ENCODE measurements at places on chromosomes 1 and 21.
A peak's percentile ranks its signal among the peaks of the same experiment; 100 is the strongest.

DNA sequence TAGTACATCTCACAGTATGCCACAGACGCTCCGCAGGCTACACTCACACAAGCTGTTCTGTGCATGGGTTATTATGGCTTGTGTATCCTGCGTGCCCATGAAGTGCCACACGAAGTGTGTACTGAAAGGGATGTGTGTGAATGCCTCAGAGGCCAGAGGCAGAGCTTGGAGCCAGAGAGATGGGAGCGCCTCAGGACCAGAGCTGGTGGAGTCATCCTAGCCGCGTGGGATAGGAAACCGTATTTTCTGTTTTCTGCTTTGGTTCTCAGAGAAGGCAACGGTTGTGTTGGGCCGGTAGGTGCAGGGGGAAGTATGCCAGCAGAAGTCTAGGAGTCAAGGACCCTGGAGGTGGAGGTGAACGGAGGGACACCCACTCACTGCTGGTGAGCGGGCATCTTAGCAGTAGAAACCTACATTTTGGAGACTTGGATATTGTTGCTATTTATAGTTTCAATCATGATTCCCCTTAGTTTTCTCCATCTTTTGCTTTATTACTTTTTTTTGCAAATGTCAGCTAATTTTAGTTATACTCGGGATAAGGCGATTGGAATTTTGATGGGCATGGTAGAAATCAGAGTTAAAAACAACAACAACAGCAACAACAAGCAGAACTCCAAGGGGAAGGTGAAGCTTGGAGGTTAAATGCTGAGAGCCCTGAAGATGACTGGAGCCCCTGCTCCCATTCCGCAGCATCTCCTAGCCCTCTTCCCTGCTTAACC, 188.2 kb downstream of the DYRK1A start:
- DNase-seq: no peak

DNA sequence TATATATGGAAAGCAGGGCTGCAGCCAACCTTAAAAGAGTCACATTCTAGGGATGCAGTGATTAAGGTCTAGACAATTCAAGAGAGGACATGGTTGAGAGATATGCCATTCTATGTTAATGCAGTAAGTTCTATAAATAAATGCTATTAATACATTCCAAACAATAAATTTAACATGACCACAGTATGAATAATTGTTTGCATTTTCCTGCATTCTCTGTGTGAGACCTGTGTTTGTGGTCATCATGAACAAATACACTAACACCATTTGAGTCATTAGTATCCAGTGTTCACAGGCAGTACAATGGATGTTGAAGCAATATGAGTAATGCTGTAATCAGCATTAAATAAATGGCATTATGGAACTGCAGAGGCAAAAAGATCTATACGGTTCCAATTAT, 5.5 kb upstream of the ZRANB2 start:
- no peak for DNase-seq

DNA sequence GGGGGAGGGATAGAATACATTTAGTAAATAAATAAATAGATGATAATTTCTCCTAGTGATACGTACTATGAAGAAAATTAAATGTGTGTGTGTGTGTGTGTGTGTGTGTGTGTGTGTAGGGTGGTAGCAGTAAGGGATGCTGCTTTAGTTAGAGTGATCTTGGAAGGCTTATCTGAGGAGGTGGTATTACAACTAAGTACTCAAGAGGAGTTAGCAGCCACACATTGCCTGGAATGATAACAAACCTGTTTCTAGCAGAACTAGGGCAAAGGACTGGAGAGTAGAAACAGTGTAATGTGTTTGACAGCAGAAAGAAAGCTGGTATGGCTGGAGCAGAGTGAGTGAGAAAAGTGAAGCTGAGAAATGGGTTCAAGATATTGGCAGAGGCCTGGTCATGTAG, 58.3 kb upstream of the FASLG start:
- no peak for DNase-seq

- peak; percentile 87 for DNase-seq
Measured at GRCh38 chr1:150561254-150561973, 12.2 kb downstream of the ADAMTSL4 start.

- no peak for DNase-seq
Measured at GRCh38 chr1:116711263-116711840, 42.9 kb upstream of the CD2 start.

All from nucleus accumbens (tissue), 56 donors.